ENCODE measurements at places on chromosomes 5 and 9.
A peak's percentile ranks its signal among the peaks of the same experiment; 100 is the strongest.

GRCh38 chr9:34034698-34035065 is 14.0 kb downstream of the UBAP2 start:
- DNase-seq, result no peak

- DNase-seq, result no peak
These were observed 2.1 kb downstream of the CA9 start for GRCh38 chr9:35675732-35676392.

- DNase-seq, result peak; percentile 82
These were observed 79.8 kb downstream of the RICTOR start for GRCh38 chr5:38994324-38994927.

DNA sequence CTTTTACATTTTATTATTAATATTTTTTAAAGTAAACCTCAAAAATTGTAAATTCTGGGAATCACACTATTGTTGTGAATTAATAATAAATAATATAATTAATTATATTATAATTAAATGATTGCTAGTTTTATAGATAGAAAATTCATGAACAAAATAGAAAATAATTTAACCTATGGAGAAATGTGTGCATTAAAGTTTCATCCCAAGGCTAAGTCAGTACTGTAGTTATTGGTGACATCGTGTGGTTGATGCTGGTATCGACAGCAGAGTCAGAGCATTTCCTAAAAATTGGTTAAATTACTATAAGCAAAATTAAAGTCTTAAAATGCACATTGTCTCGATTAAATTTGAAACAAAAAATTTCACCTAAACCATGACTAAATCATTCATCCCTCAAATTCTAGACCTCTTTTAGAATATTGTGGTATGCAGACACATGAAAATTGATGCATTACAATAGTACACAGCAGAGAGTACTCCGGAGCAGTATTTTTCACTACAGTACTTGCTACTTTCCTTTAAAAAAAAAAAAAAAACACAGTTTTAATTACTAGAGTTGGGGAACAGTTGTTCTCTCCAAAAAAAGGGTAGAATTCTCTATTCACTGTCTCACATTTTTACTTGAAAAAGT is 73.9 kb downstream of the RORB start:
- DNase-seq, result peak; percentile 40

DNA sequence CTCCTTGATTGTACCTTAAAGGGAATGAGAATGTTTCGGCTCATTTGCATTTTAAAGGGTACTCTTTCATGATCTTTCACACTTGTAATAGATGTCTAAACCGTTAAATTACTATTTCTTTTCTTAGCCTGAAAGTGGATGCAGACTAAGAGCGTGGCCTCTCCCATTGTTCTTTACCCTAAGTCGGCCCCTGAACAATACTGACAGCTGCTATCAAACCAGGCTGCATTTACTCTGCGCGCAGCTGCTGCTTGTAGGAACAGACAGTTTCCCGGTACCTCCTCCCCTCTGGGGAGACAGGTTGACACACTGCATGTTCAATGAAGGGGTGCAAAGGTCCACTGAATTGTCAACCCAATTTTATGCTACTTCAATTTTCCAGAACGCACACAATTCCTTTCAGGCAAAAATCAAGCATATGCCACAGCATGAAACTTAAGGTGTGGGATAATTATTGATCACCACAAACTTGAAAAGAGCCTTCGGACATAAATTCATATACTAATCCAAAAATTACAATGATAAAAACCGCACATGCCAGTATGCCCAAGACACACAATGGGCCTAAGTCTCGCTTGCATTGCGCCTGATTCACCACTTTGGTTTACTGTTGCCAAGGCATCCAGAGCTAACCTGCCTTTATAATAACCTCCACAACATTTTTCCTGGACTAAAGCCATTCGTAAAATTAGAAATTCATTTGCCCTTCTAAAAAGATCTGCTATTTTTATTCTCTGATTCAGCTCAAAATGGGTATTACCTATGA is 39.7 kb downstream of the TLE1 start:
- no peak for DNase-seq

DNA sequence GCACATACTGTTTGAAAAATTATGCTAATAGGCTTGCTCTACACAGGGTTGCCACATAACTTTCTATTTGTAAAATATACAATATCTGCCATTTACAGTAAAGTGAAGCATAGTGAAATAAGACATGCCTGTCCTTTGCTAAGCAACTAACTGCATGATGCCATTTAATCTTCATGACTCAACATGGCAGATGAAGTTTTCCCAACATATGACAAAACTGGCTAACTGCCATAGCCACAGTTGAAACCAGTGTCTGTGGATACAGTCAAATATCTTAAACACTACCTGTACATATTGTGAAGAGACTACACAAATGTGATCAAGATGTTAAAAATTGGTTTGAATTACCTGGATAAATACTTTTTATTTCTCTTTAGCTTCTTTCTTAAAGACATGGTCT is 3.1 kb upstream of the DMAC1 start:
- peak; percentile 22 for DNase-seq

DNA sequence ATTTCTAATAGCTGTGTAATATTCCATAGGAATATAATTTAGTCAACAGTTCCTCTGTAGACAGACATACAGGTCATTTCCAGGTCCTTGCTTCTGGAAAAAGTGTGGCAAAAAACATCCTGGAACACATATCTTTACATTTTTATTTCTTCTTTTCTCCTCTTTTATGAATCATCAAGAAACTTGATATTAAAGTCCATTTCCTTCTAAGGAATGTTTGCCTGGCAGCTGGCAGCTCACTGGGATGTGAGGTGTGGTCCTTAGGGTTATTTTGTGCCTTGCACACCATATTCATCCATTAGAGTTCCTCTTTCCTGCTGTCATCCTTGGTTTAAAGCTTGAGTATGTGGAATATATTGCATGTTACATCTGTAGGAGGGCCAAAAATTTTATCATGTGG is 122.0 kb downstream of the GALNT10 start:
- DNase-seq, result peak; percentile 10
